ENCODE measurements at places on chromosomes 5 and 9.

DNA sequence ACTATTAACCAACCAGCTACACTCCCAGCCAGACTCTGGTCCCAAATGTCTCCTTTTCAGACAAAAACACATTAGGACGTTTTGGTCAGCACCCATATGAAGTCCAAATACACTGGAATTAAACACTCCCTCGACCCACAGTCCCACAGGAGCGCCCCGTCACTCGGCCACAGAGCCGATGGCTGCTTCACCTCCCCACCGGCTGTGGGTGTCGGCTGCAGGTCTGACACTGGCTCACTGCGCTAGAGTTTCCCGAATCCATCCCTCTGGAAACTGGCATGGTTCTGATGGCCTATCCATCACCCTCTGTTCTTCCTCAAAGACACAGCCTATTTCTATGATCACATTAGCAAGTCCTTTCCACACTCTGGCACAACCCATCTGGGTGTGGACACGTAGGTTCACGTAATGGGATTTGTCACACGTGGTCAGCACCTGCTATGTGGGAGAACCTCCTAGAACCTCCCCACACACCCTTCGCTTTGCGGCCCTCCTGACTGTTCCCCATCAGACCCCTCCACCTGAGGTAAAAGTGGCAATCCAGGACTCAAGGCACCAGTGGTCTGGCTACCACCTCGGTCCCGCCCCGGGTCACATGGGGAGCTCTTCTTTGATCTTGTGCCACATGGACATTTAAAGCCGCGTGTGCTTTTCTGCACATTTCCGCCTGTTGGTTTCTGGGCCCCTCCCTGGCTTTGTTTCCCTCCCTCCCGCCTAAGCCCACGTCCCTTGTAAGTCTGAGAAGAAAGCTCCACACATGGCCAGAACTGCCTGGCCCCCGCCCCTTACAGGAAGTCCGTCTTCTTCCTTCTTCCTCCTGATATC, 131.1 kb upstream of the PHYKPL start:
- DNase-seq, result no peak

DNA sequence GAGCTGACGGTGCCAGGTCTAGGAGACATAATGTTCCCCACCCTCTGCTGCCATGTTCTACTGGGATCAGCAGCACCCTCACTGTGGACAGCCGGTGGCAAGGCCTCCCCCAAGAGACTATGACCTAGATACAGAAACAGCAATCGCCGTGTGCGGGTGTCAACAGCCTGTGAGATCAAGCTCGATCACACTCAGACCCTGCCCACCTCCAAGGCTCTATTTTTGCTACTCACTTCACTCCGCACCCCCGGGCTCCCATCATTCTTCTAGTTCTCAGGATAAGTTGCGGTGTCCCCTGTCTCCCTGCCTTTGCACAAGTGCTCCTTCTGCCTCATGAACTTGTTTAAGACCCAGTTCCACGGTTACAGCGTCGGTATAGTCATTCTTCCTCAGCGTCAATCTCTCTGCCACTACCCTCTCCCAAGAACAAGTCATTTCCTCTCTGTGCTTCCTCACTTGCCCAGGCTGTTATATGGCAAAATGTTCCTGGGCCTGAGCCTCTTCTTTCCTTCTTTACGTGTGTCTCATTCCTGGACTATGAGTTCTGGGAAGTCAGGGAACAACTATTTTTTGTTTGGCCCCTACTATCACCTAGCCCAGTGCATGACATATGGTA, 5.4 kb upstream of the DOCK8 start:
- no peak for DNase-seq

DNA sequence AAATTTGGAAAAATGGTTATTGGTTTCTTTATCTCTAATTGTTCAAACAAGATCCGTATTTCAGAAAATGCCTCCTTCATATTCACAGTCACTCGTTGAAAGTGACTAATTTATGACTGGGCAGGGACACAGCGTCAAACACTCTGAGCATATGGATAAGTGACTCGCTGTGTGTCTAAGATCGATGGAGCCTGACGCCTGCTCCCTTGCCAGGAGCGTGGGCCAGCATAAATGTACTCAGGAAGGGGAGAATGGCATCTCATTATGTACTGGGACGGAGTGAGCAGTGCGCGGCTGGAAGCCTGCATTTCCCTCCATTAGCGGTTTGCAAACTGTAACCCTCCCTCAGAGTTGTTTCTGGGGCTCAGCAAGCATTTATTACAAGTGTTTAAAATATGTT, 79.8 kb upstream of the CAST start:
- no peak for DNase-seq

GRCh38 chr9:101376111-101376848, 8.5 kb downstream of the BAAT start:
- DNase-seq, result no peak

DNA sequence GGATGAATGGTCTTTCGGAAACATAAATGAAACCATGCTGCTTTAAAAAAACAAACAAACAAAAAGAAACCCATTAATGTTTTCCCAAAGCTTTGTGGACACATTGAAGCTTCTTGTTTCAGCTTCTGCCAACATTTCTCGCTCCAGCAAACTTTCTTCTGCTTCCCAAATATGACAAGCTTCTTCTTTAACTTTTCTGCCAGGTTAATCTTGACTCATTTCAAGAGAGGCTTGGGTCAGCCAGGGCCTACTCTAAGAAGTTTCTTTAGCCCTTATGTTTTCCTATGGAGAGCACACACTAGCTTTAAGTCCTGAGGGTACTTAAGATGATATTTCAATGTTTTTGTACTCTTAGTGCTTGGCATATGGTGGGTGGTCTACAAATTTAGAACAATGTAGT, 6.1 kb downstream of the ANXA1 start:
- DNase-seq, result no peak

Measured in vagina (tissue), 2 donors.